ENCODE measurements at places on chromosomes 6 and 20. TPM values are rescaled to one million over a fixed set of nuclear protein-coding genes. Genes with fewer than 3 reads are reported as not detected.

The SLC35D3 gene
- not detected for total RNA-seq

The TBX18 gene
- 26.1 TPM for total RNA-seq

The HLA-DRB1 gene
- 0.45 TPM for total RNA-seq

- DNase-seq = no peak
Observed at GRCh38 chr6:125738276-125738675, 11.2 kb upstream of the HEY2 start.

- DNase-seq = no peak
Observed at GRCh38 chr20:3966571-3966970, 48.8 kb downstream of the RNF24 start.

- peak; percentile 55 for DNase-seq
Observed at GRCh38 chr6:128807577-128807976, 75.4 kb upstream of the LAMA2 start.

DNA sequence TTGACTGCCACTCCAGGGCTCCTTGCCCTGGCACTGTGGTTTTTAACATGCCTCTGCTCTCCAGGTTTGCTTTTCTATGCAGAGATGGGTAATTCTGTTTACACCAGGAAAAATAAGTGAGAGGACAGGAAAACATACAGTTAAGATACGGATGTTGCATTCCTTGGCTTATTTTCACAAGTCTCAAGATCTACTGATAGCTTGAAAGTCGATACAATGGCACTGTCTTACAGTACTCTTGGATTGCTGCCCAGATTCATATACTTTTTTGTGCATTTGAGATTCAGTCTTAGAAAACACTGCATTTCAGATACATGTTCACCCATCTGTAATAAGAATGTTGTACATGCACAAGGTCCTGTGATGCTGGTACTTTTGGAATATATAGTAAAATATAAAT, 159.6 kb upstream of the FLRT3 start:
- DNase-seq = no peak

GRCh38 chr6:137095651-137096238, 51.0 kb upstream of the IL20RA start:
- DNase-seq = peak; percentile 31

DNA sequence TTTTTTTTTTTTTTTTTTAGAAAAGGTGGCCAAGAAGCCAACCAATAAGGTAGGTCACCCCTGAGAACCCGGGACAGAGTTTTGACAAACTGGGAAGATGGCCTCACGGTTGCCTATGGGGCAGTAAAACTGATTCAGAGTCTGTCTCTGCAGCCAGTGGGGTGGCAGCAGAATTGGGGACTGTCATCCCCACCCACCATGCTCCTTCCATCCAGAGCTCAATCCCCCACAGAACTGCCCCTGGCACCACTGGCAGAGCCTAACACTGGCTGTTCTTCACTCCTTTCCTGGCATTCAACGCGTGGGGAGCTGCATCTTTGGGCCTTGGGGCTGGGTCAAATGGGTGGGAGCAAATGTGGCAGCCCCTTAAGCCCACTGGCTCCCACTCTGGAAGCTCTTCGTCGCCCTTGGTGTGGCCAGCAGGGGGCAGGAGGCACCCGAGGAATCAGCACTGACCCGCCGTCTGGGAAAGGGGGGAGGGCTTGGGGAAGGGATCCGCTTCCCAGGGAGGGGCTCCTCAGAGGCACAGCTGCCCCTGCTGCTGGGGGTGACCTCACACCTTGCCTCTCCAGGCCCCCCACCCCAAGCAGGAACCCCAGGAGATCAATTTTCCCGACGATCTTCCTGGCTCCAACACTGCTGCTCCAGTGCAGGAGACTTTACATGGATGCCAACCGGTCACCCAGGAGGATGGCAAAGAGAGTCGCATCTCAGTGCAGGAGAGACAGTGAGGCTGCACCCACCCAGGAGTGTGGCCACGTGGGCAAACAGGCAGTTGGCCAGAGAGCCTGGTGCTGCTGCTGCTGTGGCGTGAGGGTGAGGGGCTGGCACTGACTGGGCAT, 10.4 kb downstream of the CD40 start:
- no peak for DNase-seq

- no peak for DNase-seq
Observed at GRCh38 chr6:103036846-103037245, 1643.3 kb downstream of the GRIK2 start.

- DNase-seq = no peak
Observed at GRCh38 chr6:152195896-152196295, 388.4 kb downstream of the ESR1 start.

DNA sequence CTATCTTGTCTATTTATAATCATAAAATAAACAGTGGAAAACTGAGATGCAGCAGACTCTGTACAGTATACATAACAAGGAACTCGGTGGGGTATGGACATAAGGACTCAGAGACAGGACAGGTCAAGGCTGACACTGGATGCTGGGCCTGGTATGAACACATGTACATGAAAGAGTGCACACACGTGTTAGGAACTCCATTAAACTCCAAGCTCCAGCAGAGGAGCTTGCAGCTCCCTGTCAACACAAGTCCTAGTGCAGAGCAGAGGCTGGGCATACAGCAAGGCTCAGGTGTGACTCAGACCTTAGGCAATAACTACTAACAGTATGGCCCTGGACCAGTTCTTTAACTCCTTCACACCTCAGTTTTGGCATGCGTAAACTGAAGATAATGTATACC, 17.1 kb downstream of the NAPB start:
- peak; percentile 34 for DNase-seq

The BPIFA1 gene
- total RNA-seq = not detected

- peak; percentile 57 for DNase-seq
Observed at GRCh38 chr6:593139-593906, 63.6 kb downstream of the HUS1B start.

GRCh38 chr6:137266309-137266586, 47.1 kb upstream of the IFNGR1 start:
- no peak for DNase-seq

The FOXP4 gene
- total RNA-seq = 4.6 TPM

The ADAM33 gene
- total RNA-seq = 0.13 TPM

- no peak for DNase-seq
Observed at GRCh38 chr6:16850681-16851026, 89.4 kb upstream of the ATXN1 start.

DNA sequence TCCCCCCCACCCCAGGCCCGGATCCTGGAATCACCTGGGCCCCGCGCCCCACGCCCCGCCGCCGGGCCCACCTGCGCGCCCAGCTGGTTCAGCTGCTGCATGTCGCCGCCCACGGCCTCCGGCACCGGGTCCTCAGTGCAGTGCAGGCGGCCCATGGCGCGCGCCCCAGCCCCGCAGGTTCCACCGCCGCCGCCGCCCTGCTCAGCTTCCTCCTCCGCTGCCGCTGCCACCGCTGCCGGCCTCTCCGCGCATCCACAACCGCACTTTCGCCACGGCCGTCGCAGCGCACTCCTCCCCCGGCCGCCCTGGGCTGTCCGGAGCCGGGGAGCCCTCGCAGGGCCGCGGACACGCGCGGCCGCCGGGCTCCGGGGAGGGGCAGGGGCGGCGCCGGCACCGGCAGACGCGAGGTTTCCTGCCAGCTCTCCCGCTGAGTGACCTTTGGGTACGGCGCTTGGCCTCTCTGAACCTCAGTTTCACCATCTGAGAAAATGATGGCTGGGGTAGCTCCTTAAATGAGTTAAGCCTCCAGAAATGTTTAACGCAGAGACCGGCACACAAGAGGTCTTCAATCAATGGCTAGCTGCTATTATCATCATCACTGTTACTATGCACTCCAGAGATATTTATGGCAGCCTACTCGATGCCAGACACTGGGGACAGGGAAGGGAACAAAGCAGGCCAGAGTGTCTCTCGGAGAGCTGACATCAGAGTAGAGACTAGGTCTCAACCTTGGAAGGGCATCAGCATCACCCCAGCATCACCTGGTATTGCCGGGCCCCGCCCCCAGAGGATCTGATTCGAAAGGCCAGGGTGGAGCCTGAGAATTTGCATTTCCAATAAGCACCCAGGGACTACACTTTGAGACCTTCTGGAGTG, at the start of gene COMMD7:
COMMD7 (minus strand) TSS at position 231 of the 876 bp plus-strand sequence; CDS start at position 155, 76 bp downstream.
- DNase-seq = peak; percentile 31

The DPPA5 gene
- not detected for total RNA-seq

GRCh38 chr6:13113981-13114593, 214.2 kb downstream of the TBC1D7 start:
- no peak for DNase-seq
